ENCODE measurements at places on chromosomes 11 and 22.

DNA sequence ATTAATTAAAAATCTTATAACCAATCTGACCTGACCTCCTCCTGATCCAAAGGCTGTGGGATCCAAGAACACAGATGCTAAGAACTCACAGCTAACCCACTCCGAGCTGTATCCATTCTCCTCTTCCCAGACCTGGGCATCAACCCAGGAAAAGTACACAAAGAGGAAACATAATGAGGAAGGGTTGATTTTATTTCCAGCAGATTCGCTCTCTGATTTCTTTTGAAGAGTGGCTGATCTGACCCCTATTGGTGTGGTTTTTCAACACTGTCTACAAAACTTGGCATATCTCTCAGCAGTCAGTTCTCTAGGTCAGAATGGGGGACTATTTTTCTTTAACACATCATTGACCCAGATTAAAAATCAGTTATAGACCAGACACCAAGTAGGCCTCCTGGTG, 201.9 kb upstream of the UBASH3B start:
- DNase-seq = no peak

DNA sequence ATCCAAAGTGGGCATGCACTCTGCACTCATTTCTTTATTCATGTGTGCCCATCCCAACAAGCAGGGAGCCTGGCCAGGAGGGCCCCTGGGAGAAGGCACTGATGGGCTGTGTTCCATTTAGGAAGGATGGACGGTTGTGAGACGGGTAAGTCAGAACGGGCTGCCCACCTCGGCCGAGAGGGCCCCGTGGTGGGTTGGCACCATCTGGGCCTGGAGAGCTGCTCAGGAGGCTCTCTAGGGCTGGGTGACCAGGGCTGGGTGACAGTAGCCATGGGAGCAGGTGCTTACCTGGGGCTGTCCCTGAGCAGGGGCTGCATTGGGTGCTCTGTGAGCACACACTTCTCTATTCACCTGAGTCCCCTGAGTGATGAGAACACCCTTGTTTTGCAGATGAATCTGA, 129.3 kb upstream of the B3GAT1 start:
- no peak for DNase-seq

- no peak for DNase-seq
Observed at GRCh38 chr22:31344578-31345330, 1.4 kb downstream of the PATZ1 start.

DNA sequence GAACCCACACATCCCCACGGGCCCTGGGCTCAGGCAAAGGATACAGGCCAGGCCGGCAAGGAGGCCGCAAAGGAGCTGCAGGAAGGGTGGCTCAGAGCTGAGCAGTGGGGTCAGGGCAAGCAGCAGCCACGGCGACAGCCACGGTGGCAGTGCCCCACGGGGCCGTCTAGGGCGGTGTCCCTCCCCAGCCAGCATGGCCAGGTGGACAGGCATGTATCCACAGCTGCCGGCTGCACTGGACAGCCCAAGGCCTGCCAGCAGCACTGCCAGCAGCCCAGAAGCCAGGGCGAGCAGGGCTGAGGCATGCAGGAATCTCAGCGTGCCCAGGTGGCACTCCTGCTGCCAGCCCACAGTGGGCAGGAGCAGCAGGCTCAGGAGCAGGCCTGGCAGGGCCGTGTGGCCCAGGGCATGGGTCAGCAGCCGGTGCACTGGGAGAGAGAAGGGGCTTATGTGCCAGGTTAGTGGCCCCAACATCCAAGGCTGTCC, 3.9 kb downstream of the RHBDD3 start:
- no peak for DNase-seq

- DNase-seq = no peak
Observed at GRCh38 chr11:67666676-67667489, 7.5 kb downstream of the ALDH3B2 start.

DNA sequence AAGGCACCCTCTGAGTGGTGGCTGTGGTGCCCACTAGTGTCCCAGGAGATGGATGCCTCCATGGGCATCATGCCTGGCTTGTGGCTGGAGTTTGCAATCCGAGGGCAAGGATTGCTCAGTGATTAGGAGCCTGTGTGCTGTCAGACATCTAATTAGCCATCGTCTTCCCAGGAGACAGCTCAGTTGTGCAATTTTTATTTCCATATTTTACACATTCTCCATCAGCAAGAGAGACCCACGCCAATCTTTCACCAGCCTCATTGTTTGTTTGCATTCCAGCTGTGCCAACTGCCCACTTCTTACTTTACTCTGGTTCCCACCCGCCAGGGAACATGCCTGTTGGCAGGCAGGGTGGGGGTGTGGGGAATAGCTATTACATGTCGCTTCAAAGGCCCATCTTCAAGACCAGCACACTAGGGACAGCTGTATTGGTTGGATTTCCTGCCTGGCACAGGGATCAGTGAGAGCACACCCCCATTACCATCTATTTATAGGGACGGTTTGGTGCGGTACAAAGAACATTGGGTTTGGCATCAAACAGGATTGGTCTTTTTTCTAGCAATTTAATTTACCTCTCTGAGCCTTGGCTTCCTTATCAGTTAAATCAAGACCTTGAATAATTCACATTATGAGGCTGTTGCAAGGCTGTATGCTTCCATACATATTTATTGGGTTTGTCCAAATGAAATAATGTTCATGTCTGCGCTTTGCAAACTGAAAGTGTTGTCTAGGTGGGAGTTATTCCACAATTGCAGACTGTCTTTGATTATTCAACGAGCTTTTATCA, 80.7 kb upstream of the NAV2 start:
- no peak for DNase-seq

Measured in left renal pelvis (tissue), 4 donors.